ENCODE measurements at places on chromosomes 1 and 21. TPM values are rescaled to one million over a fixed set of nuclear protein-coding genes. Genes with fewer than 3 reads are reported as not detected.

The CACNA1S gene
- total RNA-seq: 16.5 TPM

The AGRN gene
- 246 TPM for total RNA-seq

The CHIA gene
- not detected for total RNA-seq

The SPATA1 gene
- 1.6 TPM for total RNA-seq

The CD2 gene
- total RNA-seq: 0.18 TPM

The SYNJ1 gene
- 16.7 TPM for total RNA-seq

The FCRL4 gene
- not detected for total RNA-seq

The OR14I1 gene
- not detected for total RNA-seq

The CR2 gene
- total RNA-seq: 0.64 TPM

The PKP1 gene
- 0.64 TPM for total RNA-seq

The RAB42 gene
- 3.0 TPM for total RNA-seq

The AGBL4 gene
- total RNA-seq: 3.3 TPM

The GJA8 gene
- total RNA-seq: 0.64 TPM

The ANKRD35 gene
- total RNA-seq: 3.1 TPM

The MTX1 gene
- 41.6 TPM for total RNA-seq

The ADAMTSL4 gene
- total RNA-seq: 28.2 TPM

The LRRC38 gene
- total RNA-seq: 7.4 TPM

Data from metanephros (tissue), 2 donors.